ENCODE measurements at places on chromosomes 7 and 10. TPM values are rescaled to one million over a fixed set of nuclear protein-coding genes. Genes with fewer than 3 reads are reported as not detected.
A peak's percentile ranks its signal among the peaks of the same experiment; 100 is the strongest.

DNA sequence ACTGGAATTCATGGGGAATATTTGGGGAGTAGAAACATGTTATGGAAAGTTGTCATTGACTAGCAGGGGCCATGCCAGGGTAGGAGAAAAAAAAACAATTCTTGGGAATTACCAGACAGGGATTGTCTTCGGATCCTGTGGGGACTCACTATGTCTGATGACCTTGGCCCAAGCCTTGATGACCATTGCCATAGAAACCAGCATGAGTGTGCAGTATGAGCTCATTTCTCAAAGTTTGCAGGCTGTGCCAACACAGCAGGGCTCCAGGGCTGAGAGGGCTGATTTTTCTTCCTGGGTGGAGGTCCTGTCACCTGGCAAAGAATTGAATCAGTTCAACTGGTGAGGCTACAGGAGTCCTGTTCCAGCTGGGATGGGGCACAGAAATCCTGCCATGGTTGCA lies 198.3 kb downstream of the ADRA2A start:
- no peak for DNase-seq

DNA sequence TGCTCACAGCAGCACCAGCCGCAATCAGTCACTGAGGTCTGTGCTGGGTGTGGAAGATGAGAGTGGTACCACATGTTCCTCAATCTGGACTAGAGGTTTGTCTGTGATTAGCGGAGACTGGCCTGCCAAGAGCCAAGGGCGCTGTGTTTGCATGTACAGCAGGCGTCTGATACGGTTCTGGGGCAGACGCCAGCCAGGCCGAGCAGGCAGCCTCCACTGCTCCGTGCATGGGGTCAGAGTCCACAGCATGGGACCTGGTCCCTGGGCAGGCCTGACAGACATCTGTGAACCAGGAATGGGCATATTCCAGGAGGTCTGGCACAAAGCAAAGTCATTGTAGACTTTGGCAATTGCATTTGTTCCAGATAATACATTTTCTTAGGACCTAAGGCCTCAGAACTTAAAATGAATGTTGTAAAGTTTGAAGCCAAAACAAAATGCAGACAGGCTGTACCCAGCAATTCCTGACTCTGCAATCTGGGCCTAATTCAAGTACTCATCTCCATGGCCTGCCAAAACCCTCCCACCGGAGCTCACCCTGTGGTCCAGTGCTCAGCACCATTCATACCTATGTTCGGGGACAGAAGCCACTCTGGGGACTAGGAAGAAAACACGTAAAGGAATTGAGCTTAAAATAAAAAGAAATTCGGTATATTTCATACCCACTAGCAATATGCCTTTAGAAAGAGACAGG lies 50.0 kb upstream of the FAM20C start:
- DNase-seq, result no peak

DNA sequence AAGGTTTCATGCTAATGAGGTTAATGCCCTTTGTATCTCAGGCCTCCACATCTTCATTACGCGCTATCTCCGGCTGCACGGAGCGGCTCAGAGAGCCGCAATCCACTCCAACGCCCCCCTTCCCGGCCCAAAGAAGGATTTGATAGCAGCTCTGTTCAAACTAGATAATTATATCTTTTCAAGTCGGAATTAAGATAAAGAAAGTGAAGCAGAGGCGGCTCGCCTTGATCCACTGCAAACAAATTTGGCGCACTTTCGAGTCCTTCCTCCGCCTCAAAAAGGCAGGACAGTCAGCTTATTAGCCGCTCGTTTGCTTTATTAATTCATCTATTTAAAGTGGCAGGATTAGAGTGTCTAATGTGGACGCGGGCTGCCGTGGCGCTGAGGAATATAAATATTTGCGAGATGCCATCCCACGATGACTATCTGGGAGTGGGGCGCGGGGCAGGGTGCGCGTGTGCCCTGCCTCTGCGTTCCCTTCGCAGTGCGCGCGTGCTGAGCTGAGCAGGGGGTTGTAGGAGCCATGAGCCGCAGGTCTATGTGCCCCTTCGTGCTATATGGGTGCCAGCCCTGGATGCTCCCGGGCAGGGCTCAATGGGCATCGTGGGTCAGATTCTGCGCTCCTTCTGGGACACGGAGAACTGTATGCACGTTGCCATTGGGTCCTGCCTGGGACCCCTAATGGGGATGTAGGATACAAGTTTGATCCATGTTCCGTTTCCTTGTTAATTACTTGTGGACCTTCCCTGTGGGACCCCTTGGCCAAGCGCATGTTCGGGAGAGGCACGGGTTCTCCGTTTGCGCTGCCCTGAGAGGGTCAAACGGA lies 9.0 kb downstream of the EMX2 start:
- no peak for DNase-seq

GRCh38 chr10:119686465-119687191 lies 35.4 kb downstream of the BAG3 start:
- DNase-seq, result peak; percentile 90

DNA sequence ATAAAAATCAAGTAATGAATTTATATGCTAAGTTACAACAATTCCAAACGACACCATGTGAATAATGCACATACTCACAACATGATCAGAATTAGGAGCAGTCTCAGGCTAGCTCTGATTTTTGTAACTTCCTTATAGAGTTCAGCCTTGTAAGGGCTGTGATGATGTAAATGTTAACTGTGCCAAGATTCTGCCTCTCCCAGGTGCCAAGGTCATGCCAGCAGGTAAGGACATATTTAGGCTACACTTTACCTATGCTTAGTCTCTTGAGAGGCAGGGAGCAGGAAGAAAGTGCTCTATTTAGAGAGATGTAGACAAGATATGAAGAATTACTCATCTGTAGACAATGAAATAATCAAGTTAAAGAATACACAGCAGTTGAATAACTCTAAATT lies 53.6 kb upstream of the AGR3 start:
- DNase-seq, result no peak

- no peak for DNase-seq
These were observed 619 bp upstream of the HOXA6 start for GRCh38 chr7:27148031-27148755.

GRCh38 chr10:1735562-1735961 lies 1.8 kb downstream of the ADARB2 start:
- no peak for DNase-seq

DNA sequence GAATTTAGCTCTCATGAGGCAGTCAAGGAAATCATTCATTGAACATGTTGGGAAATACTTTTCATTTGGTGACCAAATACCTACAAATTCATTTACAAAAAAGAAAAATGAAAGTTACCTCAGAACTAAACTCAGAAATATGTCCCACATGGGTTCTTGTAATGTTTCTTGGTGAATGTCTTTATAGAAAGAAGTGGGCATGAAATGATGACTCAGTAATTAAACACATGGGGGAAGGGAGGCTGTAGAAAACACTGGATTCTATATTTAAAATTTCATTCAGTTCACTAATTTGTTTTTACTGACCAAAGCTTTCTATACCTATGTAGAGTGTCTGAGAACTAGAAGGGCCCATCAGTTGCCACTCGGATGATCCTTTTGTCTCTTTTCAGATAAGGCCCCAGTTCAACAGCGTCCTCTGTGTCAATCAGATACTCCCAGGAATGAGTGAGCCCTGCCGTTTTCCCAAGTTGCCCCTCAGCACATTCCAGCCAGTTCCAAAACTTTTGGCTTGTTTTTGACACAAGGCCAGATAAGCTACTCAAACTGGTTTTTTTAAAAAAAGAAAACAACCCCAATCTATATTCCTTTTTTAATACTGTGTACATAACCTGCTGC lies 49.3 kb upstream of the AGBL3 start:
- DNase-seq, result no peak

DNA sequence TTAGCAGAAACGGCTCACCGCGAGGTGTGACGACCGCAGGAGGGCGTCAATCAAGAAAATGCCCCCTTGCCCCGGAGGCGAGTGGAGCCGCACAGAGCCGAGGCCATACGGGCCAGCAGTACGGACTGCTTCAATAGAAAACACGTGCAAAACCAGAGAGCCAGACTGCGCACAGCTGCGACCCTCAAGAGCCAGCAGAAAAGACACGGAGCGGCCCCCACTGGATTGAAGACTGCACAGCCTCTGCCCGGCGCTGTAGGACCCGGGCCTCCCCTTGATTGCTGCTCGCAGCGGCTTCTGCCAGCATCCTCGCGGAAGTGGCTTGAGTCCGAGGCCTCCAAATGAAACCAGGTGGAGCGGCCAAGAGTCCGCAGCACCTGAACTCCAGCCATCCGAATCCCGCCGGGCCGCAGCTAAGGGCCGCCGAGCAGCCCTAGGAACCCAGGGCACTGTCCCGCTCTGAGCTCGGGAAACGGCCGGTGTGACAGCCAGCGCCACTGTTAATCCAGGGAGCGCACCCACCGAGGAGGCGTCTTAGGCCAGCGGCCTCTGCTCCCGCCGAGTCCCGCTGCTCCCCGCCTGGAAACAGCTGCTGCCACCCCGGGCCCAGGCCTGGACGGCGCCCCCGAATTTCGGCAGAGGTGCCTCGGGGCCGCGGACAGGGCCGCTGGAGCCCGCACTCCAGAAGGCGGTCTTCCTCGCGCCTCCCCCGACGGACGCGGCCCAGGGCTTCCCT lies 660 bp upstream of the HHEX start:
- DNase-seq, result peak; percentile 39

- DNase-seq, result peak; percentile 27
These were observed 207.2 kb downstream of the SKAP2 start for GRCh38 chr7:26657206-26657641.

DNA sequence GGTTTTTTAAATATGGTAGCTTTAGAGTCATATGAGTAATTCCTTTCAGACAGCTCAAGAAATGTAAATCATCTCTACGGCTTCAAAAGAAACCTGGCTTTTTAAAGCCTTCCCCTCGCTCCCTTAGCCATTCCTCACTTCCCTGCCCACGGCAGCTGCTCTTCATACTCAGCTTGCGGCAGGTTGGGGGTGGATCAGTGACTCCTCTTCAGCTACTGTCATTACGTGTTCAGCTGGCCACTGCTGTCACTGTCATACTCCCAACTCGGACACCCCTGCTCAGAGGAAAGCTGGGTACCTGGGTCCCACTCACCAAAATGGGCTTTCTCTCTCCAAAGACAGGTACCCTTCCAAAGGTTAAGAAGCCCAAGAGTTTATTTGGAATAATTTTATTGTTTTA lies 6.6 kb downstream of the YWHAG start:
- no peak for DNase-seq

GRCh38 chr7:81161451-81162075 lies 242.7 kb upstream of the SEMA3C start:
- peak; percentile 86 for DNase-seq

DNA sequence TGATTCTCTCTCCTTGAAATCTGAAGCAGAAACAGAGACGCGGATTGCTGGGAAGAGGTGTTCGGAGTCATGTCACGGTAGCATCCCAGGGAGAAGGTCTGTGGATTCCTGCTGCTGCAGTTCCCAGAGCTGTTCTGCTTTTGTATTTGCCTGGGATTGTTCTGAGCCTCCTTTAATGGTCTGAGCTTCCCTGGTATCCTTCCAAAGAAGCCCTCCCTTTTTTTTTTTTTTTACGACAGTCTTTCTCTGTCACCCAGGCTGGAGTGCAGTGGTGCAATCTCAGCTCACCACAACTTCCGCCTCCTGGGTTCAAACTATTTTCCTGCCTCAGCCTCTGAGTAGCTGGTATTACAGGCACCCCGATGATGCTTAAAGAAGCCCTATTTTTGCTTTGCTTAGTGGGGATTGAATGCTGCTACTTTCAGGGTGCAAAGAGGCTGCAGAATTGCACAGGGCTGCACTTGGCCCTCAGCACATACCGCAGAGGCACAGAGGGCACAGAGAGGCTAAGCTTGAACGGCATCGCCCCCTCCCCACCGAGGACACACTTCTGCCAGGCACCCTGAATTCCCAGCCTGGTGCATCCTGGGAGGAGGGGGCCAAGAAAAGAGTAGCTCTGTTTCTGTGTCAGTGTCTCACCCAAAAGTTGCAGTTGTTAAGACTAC lies 208.6 kb upstream of the GALNT17 start:
- no peak for DNase-seq

GRCh38 chr10:90885176-90885575 lies 13.4 kb downstream of the RPP30 start:
- DNase-seq, result no peak

- no peak for DNase-seq
These were observed 188.7 kb downstream of the EMX2 start for GRCh38 chr10:117731121-117731791.

DNA sequence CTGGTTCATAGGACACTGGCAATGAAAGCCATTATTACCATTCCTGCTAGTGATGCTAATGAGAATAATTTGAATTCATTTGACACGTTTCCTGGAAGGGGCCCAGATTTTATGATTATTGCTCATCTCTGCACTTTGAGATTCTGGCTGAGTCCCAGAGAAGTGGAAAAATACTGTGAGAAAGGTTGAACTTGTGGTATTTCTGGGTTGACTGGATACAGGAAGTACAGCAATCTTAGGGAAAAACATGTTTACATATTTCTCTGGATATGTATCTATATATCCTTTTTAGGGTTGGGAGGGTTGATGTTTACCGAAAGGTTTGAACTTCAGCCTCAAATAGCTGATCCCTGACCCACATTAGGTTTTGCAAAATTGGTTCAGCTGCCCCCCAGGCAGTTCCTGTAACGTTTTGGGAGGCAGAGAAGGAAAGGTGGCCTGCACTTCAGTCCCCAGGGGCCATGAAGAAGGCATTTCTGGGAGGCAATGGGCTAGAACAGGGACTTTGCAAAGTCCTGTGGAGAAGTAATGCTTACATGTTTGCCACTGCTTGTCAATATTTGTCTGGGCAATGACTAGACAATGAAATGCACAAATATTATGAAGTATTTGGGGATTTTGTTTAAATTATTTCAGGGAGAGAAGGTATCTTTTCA lies 253.7 kb upstream of the PITRM1 start:
- DNase-seq, result no peak

Gene PDK4
- 0.88 TPM for total RNA-seq

Gene UMAD1
- 8.2 TPM for total RNA-seq

Gene SPDYE8
- not detected for total RNA-seq

Gene PLAC9
- not detected for total RNA-seq

Gene PON3
- not detected for total RNA-seq

Gene VAX1
- total RNA-seq, result not detected

Gene CFAP70
- total RNA-seq, result 1.2 TPM

Gene CALML5
- total RNA-seq, result not detected

Gene SPAM1
- total RNA-seq, result not detected

Gene ADAM22
- total RNA-seq, result 4.1 TPM

Data from cardiac muscle cell (in vitro differentiated cells and primary cell).